ENCODE measurements at places on chromosomes 13 and 19. TPM values are rescaled to one million over a fixed set of nuclear protein-coding genes. Genes with fewer than 3 reads are reported as not detected.

Gene PCDH20
- total RNA-seq = not detected

Gene FGF9
- not detected for total RNA-seq

Gene CYP2A6
- not detected for total RNA-seq

Gene SLC1A6
- total RNA-seq = not detected

Measured in endothelial cell of umbilical vein (primary cell).